ENCODE measurements at places on chromosomes 7 and 10.

- no peak for DNase-seq
These were observed 448.1 kb upstream of the PODXL start for GRCh38 chr7:132004529-132004928.

GRCh38 chr10:80493522-80494051, 39.5 kb downstream of the TSPAN14 start:
- DNase-seq: peak; percentile 62

- no peak for DNase-seq
These were observed 538.6 kb upstream of the POT1 start for GRCh38 chr7:125467996-125468854.

- DNase-seq: no peak
These were observed 61.1 kb upstream of the TMEM196 start for GRCh38 chr7:19834566-19834965.

DNA sequence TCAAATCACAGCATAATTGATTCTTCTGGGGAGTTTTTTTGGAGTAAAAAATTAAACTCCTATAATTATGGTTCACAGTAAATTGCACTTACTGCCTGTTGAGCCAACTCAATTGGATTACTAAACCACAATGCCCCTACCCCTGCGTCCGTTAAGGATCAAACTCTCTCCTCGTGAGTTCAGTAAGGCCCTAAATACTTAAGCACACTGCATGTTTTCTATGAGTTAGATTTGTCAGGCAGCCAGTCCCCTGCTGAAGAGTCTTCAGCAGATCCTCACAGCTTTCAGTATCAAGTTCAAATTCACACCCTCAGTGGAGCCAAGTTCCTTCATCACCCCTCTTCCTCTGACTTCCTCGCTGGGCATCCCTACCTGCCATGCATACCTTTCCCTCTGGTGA, 275.0 kb upstream of the BMPER start:
- no peak for DNase-seq

GRCh38 chr7:134630893-134631292, 15.8 kb upstream of the BPGM start:
- DNase-seq: no peak

GRCh38 chr7:101705331-101705730, 76.2 kb upstream of the MYL10 start:
- DNase-seq: no peak

DNA sequence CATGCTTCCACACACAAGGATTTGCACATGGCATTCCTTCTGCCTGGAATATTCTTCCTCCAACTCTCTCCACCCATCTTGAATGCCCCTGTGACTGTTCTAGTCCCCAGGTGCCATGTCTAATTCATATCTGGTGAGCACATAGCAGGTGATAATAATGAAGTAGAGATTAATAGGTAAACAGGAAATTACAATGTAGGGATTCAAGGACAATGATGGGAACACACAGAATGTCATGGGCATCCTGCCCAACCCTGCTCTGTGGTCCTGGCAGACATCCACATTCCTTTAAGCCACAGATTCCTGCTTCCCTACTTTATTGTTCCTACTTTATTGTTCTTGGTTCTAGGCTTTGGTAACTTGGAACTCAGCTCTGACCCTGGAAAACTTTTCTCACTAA, 115.8 kb downstream of the THSD7A start:
- no peak for DNase-seq

DNA sequence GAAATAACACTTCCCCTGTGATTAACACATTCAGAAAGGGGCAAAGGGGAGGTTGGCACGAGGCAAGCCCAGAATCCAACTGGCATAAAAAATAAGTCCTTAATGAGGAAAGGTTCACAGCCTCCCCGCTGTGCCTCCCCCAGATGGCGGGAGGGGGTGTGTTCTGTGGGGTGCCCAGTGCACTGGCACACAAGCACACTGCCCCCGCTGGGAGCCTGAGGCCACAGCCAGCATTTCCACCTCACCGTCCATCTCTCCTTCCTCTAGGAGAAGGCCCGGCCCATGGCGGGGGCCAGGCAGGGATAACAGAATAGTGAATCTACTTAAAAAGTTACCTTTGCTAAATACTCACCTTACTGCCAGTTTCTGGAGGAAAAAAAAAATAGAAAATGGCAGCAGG, 43.2 kb downstream of the PRKAG2 start:
- no peak for DNase-seq

- no peak for DNase-seq
These were observed 103.5 kb downstream of the GPR26 start for GRCh38 chr10:123769647-123770046.

- no peak for DNase-seq
These were observed 251.4 kb upstream of the HABP2 start for GRCh38 chr10:113301342-113301984.

GRCh38 chr7:30469303-30469702, 9.3 kb downstream of the NOD1 start:
- DNase-seq: no peak
